ENCODE measurements at places on chromosomes 5 and 9. TPM values are rescaled to one million over a fixed set of nuclear protein-coding genes. Genes with fewer than 3 reads are reported as not detected.

- no peak for DNase-seq
Observed at GRCh38 chr5:83000922-83001321, 76.3 kb downstream of the TMEM167A start.

The CTSV gene
- total RNA-seq, result 17.8 TPM

- no peak for DNase-seq
Observed at GRCh38 chr9:68710111-68710471, 5.1 kb downstream of the PIP5K1B start.

The PTRH1 gene
- 10.3 TPM for total RNA-seq

DNA sequence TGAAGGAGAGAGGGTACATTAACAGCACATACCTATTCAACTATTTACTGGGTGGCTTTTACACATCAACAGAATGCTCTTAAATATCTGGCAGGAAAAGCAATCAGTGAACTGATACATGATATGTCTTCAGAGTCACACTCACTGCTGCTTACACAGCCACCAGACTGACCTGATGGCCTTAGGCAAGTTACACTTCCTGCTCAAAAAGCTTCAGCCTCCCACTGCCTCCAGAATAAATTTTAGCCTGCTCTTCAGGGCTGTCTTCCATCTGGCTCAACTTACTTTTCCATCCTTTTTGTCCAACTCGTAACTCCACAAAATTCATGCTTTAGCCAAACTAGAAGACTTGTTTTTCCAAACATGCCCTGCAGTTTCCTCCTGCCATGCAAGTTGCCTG is 10.7 kb downstream of the LOX start:
- no peak for DNase-seq

The OSTF1 gene
- total RNA-seq, result 63.9 TPM

The PCDHB6 gene
- 0.60 TPM for total RNA-seq

The AUH gene
- total RNA-seq, result 37.2 TPM

- DNase-seq, result no peak
Observed at GRCh38 chr5:3288325-3288724, 307.3 kb upstream of the IRX1 start.

- DNase-seq, result no peak
Observed at GRCh38 chr5:523441-524222, 617 bp downstream of the SLC9A3 start.

- no peak for DNase-seq
Observed at GRCh38 chr9:111948951-111949350, 52.3 kb downstream of the UGCG start.

The PCDHA9 gene
- total RNA-seq, result 0.17 TPM

The ATG10 gene
- total RNA-seq, result 7.0 TPM

All from mucosa of descending colon (tissue), 3 donors.